ENCODE measurements at places on chromosomes 1 and 21.

DNA sequence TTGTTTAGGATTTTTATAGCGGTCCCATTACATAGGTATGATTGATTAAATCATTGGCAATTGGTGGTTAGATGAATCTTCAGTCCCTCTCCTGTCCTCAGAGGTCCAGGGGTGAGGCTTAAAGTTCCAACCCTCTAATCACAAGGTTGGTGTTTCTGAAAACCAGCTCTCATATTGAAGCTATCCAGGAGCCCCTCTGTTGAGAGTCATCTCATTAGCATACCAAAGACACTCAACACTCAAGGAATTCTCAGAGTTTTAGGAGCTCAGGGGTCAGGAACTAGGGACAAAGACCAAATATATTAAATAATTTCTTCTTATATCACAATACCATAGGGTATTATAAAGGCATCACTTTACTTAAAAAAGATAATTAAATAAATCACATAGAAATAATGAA, 23.3 kb downstream of the FCRL2 start:
- no peak for DNase-seq

GRCh38 chr1:245334235-245334634, 179.4 kb downstream of the KIF26B start:
- DNase-seq: no peak

DNA sequence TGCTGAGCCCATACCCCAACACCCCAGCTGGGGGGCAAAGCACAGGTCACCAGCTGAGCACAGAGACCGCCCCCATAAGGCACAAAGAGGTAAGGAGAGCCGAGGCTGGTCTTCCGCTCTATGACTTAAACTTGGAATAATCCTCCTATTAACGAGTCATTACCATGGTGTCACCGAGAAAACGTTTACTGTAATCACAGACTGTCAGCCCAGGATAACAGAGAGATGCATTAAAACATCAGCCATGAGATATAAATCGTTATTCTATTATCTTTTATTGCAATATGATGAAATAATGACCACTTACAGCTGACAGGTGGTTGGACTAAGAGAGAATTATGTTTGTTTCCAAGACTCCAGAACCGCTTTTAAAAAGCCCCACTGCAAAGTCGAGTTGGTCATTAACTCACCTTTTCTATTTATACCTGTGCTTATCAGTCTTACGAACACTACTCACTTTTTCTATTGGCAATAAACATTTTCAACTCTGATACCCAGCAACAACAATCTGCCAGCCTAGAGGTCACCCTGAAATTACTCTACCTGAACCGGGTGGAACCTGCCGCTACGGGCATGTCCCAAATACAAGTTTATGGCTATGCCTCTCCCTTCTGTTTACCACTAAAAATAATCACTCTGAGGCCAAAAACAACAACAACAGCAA, 21.5 kb downstream of the NPHP4 start:
- no peak for DNase-seq

- DNase-seq: no peak
Measured at GRCh38 chr1:160492617-160493016, 30.4 kb downstream of the SLAMF6 start.

DNA sequence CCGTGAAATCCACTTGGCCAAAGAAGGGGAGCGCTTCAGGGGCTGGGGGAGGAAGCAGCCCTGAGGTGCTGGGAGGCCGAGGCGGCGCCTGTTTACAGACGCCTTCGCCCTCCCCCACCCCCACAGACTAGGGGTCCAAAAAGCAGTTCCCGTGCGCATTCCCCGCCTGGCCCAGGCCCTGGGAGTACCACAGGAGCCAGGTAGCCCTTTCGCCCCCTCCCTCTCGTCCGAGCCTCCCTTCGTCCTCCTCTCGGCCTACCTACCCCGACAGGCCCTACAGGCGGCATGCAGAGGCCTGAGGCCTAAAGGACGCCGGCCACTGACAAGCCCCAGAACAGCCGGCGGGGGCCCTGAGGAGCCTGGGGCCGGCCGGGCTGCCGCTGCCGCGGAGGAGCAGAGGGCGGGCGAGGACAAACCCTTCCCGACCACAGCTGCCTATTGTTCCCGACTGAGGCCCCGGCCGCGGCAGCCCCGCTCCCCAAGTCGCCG, 522 bp downstream of the RC3H1 start:
- DNase-seq: no peak

DNA sequence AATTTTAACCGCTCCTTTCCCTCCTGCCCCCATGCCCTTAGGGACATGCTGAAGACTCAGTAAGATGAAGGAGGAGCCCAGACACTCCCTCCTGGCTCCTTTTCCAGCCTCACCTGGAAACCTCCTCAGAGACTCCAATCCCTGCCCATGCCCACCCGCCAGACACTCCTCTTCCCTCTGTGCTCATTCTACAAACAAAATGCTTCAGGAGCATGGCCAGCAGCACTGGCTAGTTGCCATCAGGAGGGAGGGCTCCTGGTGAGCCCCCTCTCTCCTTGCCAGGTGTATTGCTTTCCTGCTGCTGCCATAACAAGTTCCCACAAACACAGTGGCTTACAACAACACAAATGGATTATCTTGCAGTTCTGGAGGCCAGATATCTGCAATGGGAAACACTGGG, 126.1 kb downstream of the PSMG1 start:
- DNase-seq: no peak

GRCh38 chr1:44584167-44584566, 90.1 kb downstream of the TMEM53 start:
- DNase-seq: no peak

GRCh38 chr1:109793486-109794318, 30.0 kb upstream of the EPS8L3 start:
- no peak for DNase-seq

DNA sequence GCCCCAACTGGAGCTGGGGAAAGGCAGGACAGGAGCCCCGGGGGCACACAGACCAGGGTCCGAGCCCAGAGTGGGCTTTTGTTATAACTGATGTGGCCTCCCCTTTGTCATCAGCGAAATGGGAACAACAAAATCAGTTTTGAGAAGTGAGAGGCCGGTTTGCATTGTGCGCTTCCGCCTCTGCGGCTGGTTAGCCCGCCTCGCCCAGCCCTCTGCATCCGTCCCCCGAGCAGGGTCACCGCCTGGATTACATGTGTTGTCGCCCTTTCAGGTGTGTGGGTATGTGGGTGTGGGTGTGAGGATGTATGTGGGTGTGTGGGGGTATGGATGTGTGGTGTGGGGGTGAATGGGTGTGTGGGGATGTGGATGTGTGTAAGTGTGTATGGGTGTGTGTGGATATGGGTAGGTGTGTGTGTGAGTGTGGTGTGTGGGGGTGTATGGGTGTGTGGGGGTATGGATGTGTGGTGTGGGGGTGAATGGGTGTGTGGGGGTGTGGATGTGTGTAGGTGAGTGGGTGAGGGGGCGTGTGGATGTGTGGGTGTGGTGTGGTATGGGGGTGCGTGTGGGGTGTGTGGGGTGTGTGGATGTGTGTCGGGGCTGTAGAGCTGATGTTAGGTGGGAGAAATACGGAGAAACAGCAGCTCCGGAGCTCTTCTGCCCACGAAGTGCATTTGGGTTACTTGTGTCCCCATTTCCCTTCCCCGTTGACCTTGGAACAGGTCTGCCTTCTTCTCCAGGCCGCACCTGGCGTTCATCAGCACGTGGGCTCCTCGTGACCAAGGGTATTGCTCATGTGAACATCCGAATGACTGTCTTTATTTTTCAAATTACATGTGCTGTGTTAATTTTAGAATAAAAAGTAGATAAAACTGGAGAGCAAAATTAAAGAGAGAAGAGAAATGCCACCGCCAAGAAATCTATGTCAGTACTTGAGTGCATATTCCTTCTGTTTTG, 67.6 kb downstream of the FHAD1 start:
- no peak for DNase-seq

DNA sequence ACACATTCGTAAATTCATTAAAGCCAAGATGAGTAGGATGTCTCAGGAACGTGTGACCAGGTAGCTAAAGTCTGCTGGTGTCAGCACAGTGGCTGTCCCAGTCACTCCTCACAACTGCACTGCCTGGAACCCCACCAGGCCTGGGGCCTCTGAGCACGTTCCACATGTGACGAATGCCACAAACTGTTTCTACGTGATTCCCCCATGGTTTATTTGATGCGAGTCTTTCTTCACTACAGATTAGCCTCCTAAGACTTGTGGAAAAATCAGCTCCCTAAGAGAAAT, 33.2 kb downstream of the PRDM15 start:
- DNase-seq: no peak

GRCh38 chr1:229696385-229696784, 70.3 kb downstream of the URB2 start:
- DNase-seq: no peak

DNA sequence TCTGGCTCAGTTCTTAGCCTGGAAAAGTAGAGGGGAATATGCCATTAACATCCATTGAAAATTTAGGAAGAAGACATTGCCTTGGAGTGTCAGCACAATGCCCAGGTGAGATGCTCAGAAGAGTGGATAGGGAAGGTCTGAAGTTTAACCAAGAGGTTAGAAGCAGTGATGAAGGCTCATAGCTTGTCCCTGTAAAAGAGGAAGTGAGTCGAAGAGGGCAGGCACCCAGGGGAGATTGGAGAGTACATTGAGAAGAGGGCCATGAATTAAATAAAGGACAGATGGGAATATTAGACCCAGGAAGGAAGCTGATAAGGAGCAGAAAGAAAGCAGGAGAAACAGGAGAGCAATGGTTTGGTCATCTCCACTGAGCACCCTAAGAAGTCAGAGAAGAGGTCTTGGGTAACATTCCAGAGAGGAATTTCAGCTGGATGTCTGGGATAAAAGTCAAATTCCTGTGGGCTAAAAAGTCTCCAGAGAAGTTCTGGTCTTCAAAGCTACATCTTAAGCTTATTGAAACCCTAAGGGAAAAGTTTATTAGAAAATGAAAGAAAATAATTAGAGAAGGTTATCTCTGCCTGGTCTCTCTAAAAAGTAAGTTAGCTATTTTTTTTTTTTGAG, 17.3 kb downstream of the C8B start:
- DNase-seq: no peak

DNA sequence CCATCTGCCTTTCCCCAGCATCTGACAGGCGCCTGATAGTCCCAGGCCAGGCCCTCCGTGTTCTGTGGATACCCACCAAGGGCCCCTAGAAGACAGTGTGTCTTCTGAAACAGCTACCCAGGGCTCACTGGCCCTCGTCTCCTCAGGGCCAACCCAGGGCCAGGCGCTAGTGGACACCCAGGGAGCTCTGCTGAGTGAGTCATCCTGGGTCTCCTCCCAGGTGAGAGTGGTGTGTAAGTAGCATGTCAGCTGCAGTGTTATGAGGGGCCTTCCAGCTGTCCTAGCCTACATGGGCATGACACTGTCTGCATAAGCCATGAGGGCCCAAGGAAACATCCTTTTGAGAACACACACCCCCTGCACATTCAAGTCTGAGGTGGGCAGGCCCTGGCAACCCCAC, 36.7 kb downstream of the CHD5 start:
- DNase-seq: no peak

DNA sequence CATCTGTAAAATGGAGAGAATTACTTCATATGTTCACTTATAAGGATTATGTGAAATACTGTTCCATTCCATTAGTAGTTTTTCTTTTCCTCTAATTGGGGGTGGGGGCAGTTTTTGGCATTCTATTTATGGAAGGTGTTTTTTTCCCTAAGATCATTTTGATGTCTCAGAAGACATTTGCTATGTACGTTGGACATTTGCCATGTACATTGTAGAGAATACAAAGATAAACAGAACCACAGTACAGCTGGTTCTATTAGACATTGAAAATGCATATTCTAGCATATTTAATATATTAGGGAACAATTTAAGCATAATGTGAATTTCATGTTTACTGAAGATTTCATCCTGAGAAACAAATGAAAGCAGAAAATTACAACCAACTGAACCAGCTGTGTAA, 98.5 kb downstream of the PTBP2 start:
- DNase-seq: no peak

DNA sequence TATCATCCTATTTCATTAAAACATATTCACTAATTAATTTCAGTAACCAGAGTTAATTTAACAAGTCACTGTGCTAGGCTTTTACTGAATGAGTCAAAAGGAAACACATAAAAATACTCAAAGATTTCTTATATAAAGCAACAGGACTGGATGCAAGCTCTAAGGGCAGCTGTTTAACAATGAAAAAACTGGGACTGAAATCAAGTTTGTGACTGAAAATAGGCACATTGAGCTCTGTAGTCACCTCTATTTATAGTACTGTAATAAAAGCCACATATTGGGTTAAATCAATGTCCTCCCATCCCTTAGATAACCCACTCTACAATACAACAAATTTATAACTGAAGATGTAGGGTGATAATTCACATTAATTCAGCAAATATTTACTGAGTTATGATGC, 52.4 kb downstream of the SMYD3 start:
- DNase-seq: no peak

- no peak for DNase-seq
Measured at GRCh38 chr1:219927298-219927955, 930 bp downstream of the SLC30A10 start.

DNA sequence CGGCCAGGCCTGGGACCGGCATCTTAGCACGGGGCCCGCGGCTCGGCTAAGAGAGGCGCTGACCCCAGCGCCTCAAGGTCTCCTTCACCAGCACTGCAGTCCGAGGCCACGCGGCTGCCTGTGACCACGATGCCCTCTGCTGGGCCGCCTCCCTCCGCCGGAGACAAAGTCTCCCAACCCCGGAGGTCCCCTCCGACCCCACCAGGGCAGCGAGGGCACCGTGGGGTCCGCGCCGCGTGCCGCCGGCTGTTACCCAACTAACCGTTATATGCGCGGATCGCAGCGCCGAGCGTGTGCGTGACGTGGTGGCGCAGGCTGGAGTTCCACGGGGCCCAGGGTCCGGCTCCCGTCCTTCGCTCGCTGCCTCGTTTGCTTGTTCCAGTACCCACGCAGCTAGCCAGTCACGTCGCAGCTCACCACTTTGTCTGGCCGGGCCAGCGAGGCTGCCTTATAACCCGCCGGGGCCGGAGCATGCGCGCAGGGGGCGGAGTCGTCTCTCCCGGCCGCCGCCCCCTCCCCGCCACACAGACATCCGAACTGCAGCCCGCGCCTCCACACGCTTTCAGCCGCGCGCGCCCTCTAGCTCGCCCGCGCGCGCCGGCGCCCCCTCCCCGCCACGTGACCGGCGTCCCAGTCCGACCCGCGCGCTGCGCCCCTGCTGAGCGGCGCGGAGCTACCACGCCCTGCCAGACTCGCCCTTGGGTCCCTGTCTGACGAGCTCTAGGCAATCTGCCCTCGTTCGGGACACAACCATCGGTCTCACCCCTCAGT, at the start of gene SLC16A1:
Gene SLC16A1, minus strand, starts transcription at position 424 of the 771 bp plus-strand sequence. CDS start 26,888 bp downstream, outside the sequence.
- DNase-seq: peak; percentile 60

GRCh38 chr1:167454304-167454893, 63.9 kb downstream of the CD247 start:
- no peak for DNase-seq

DNA sequence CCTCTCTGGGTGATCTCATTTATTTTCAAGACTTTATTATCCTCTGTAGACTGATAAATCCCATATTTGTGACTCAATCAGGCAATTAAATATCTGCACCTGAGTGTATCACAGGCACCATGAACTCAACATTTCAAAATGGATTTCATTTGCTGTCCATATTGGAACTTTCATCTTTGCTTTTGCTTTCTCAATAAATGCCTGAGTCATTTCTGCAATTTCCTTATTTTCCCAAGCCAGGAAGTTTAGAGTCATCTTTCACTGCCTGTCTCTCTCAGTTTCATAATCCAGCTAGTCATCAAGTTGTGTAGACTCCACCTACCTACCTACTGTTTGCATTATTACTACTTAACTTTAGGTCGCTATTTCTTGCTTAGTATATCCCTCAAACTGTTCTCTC, 540.9 kb downstream of the LMO4 start:
- DNase-seq: no peak
